Amygdala (tissue), 56 donors: ENCODE measurements at places on chromosomes 5 and 9.

DNA sequence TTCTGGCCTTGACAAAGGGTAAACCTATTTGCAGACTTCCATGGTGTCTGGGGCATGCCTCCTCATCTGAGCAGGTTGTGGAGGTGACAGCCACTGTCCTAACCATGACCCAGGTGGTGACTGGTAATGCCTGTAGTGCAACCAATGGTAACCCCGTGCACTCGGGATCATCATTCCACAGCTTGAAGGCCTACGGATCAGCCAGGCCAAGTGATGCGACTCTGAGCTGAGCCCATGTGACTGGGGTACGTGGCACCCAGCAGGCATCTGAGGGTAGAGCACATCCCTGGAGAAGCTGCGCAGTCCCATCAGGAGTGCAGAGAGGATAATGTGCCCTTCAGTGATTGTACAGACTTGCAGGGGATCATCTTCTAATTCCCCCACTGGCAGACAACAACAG lies 35.0 kb downstream of the DROSHA start:
- no peak for DNase-seq

DNA sequence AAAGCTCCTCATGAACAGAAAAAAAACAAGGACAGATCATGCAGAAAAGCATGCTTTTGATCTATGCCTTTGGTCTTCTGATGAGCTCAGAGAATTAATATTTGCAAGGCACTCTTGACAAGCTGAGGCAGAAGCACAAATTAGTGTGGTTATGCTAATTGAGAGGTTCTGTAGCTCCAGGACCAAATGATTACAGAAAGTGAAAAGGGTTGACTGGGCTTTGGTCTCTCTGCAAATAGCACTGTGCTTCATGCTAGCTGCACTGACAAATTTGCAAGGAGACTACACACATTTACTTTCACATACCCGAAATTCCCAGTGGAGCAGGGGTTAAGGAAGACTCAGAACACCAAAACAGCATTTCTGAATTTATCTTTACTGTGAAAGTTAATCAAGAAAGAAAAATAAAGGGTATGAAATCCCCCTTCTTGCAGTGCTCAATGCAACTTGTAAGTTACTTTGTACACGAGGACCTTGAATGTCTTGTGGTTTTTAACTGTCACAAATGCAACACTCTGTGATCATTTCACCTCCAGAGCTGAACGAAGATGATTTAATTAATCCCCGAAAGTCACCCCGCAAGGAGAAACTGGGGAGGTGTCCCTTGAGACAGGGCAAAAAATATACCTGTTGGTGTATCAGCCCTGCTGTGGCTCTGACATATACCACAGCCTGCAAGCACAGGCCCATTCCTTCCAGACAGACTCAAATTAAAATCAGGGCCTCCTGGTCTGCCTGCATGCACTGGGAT lies 11.9 kb downstream of the RAPGEF1 start:
- DNase-seq, result no peak

- no peak for DNase-seq
Measured at GRCh38 chr9:35669331-35670145, 4.2 kb upstream of the CA9 start.

GRCh38 chr5:155068616-155069100 lies 55.1 kb downstream of the KIF4B start:
- no peak for DNase-seq

- no peak for DNase-seq
Measured at GRCh38 chr9:6938447-6938846, 180.7 kb downstream of the KDM4C start.
